Esophagus muscularis mucosa (tissue), 4 donors: ENCODE measurements at places on chromosomes 7 and 10. TPM values are rescaled to one million over a fixed set of nuclear protein-coding genes. Genes with fewer than 3 reads are reported as not detected.

The CPN1 gene
- total RNA-seq: not detected

The RHEB gene
- 145 TPM for total RNA-seq

The CALML5 gene
- not detected for total RNA-seq

The LIPK gene
- not detected for total RNA-seq
